ENCODE measurements at places on chromosomes 11 and 22.

DNA sequence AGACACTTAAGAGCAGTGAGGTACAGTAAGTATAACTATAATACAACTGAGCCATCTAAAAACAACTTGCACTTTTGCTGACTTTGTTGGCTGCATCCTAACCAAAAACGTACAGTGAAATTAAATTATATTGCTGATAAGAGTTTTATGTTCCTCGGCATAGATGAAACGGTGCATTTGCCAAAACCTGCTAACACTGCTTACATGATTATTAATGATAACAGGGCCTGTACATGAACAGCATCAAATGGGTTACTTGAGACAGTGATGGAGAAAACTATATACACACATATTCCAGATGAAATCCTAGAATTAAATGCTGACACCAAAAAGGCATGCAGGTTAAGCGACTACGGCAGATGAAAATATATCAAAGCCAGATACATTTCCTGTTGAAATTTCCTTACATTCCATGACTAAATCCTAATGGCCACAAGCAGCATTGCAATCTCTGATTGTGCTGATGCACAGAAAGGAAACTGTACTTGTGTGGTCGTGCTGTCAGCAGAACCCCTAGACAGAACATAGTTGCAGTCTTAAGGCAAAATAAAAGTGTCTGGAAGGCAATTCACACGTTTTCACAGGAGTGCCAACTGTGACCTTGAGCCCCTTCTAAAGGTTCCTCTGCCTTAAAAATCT is 143.9 kb downstream of the CADM1 start:
- no peak for DNase-seq

- no peak for DNase-seq
Measured at GRCh38 chr11:119783466-119784400, 54.7 kb upstream of the NECTIN1 start.

DNA sequence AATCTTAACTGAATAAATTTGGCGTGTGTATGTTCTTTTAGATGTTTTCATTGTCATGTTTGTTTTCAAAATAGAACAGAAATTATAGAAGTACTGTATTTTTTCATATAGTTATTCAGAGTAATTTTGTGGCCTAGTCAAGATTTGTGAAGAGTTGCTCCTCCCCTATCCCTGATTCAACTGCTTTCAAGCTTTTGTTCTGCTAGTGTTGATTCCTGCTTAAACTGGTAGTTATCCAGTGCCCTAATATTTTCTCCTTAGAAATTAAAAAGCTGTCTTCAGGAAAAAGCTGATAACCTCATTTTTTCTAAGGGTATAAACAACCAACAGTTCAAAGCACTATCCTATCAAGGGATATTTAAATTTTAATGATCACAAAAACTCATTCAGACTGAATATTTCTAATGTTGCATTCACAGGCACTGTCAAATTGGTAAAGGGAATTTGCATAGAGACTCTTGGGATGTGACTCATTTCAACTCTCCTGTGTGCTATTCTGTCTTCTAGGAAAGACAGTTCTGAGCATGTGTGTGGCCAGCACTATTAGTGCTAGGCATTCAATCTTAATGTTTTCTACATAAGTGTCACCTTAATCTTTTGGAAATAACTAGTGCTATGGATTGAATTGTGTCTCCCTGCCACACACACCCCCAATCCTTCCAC is 1776.0 kb downstream of the LRRC4C start:
- no peak for DNase-seq

GRCh38 chr11:72812604-72812966 is 1.6 kb upstream of the ATG16L2 start:
- DNase-seq = peak; percentile 34

GRCh38 chr11:133052537-133052936 is 479.8 kb downstream of the OPCML start:
- peak; percentile 87 for DNase-seq

- no peak for DNase-seq
Measured at GRCh38 chr22:37906364-37907008, 389 bp downstream of the MICALL1 start.

GRCh38 chr11:117874253-117874909 is 2.1 kb downstream of the FXYD6 start:
- no peak for DNase-seq

DNA sequence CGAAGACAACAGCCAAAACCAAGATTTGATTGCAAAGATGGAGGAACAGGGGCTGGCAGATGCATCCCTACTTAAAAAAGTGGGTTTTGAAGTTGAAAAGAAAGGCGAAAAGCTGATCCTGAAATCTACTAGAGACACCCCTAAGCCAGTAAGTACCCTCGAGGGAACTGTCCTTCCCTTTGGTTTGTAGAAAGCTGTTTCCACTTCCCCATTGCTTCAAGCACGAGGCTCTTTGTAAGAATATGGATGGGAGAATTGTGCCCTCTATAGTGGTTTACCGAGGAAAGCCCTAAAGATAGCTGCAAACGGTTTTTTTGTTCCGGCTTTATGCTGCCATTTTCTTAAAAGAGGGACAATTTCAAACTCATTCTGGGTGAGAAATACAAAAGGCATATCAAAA is 133.9 kb downstream of the WNT7B start:
- DNase-seq = no peak

- DNase-seq = no peak
Measured at GRCh38 chr22:44743804-44744211, 8.6 kb upstream of the ARHGAP8 start.

DNA sequence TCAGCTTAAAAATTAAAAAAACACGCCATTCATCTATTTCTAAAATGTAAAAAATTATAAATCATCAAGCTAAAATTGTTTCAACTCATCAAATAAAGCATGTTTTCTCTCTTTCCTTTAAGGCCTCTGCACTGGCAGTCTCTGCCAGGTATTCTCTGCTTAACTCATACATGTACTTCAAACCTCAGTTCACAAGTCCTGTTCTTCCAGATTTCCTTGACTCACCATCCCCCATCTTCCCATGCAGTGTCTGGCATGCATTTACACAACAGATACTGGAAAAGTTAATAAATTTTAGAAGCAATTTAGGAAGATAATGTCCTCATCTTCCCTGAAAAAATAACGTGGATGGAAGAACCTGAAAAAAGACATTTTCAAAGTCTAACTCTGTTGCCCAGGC is 32.5 kb downstream of the CSTF3 start:
- DNase-seq = no peak

DNA sequence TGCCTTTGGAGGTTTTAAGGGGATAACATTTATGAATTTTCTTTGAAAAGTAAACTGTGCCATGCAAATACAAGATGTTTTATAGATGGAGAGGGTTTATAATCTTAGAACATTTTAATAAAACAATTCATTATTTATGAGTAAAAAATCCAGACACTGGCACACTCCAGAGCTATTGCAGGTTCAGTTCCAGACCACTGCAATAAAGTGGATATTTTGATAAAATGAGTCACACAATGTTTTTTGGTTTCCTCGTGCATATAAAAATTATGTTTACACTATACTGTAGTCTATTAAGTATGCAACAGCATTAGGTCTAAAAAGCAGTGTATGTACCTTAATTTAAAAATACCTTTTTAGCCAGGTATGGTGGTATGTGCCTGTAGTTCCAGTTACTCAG is 146.2 kb upstream of the ZBED5 start:
- no peak for DNase-seq

- DNase-seq = no peak
Measured at GRCh38 chr11:29119707-29120618, 896.9 kb downstream of the KCNA4 start.

DNA sequence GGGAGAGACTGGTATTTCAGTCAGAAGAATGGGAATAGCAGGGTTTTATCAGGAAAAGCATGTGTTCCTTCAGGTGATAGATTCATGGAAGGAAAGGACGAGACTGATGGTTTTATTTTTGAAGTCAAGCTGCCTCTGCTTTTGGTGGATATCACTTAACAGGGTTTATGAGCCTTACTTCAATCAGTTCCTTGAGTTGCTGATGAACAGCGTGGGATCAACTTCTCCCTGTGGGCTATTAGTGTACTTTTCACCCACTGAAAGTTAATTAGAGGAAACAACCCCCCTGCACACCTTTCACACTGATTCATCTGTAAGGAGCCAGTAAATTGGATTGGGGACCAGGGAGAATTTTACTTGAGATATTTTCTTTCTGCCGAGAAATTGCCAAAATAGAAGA is 479.0 kb downstream of the NELL1 start:
- no peak for DNase-seq

- no peak for DNase-seq
Measured at GRCh38 chr11:86151174-86152005, 82.5 kb upstream of the PICALM start.

- no peak for DNase-seq
Measured at GRCh38 chr11:114102993-114103896, 43.7 kb downstream of the ZBTB16 start.

- no peak for DNase-seq
Measured at GRCh38 chr22:19802001-19802893, 41.7 kb downstream of the TBX1 start.

DNA sequence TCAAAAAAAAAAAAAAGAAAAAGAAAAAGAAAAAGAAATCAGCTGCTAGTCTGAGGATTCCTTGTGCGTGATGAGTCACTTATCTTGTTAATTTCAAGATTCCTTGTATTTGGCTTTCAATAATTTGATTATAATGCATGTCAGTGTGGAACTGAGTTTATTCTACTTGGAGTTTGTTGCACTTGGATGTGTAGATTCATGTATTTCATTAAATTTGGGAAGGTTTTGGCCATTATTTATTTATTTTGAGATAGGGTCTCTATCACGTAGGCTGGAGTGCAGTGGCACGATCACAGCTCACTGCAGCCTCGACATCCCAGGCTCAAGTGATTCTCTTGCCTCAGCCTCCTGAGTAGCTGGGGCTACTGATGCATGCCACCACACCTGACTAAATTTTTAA is 14.8 kb downstream of the WBP2NL start:
- DNase-seq = no peak

GRCh38 chr22:48748113-48748859 is 1079.4 kb downstream of the BRD1 start:
- DNase-seq = no peak

DNA sequence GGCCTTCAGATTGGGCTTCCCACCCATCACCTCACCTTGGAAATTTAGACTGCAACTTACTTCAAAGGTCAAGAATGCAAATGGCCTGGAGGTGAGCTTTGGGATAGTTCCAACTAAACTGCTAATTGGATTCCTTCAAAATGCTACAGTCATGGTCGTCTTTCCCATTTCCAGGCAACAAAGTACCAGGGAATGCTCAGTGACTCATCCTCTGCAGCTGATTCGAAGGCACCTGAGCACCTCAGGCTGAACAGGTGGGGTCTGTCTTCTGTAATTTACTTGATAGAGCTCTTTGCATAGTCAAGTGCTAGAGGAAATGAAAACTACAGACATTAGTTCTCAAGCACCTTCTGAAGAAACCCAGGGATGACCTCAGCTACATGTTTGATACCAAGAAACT is 20.5 kb upstream of the FSHB start:
- no peak for DNase-seq

- DNase-seq = no peak
Measured at GRCh38 chr22:49553518-49554295, 274.0 kb downstream of the BRD1 start.

GRCh38 chr11:113701491-113701890 is 4.6 kb downstream of the TMPRSS5 start:
- no peak for DNase-seq

- DNase-seq = no peak
Measured at GRCh38 chr11:44446366-44446762, 119.1 kb upstream of the CD82 start.

- no peak for DNase-seq
Measured at GRCh38 chr22:25509374-25509791, 55.1 kb upstream of the GRK3 start.

DNA sequence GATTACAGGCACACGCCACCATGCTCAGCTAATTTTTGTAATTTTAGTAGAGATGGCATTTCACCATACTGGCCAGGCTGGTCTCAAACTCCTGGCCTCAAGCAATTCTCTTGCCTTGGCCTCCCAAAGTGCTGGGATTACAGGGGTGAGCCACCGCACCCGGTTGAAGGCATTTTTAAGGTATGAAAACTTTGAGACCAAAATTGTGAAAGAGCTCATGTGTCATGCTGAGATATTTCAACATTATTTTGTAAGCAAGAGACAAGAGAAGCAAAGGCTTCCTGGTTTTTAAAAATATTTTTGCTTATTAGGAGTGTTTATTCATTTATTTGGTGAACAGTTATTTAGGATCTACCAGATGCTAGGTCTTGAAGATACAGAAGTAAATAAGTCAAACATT is 6.8 kb downstream of the NHERF4 start:
- no peak for DNase-seq

DNA sequence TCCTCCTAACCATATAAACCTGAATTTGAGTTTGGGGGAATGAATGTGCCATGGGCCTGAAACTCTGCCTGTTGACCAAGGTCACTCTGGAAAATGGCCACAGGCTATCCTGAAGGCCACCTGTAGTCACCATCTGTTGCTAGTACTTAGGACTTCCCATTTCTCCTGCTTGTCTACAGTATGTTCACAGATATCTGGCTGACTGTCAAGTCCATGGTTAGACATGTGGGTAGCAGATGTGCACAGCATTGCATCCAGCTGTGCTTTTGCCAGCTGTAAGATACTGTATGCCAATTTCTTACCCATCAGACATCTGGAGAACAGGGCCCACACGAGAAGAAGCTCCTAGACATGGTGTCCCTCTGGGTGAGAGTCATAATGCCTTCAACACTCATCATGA is 475.4 kb downstream of the INSC start:
- DNase-seq = no peak

DNA sequence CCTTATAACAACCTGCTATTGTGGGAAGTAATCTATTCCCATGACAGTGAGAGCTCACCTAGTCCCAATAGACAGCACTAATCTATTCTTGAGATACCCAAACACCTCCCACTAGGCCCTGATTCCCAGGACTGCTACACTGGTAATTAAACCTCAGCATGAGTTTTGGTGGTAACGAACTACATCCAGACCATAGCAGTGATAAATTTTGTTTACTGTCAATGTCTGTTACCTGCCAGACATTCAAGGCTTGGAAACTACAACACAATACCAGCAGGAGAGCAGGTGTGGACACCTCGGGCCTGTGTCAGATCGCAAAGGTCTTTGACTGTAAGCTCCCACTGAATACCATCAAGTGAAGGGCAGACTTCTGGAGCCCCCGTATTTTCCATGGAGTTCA is 187.1 kb downstream of the ARHGAP42 start:
- no peak for DNase-seq

GRCh38 chr22:21907638-21908522 is 40.4 kb upstream of the MAPK1 start:
- no peak for DNase-seq

GRCh38 chr11:96026310-96026709 is 102.4 kb upstream of the MTMR2 start:
- DNase-seq = no peak

GRCh38 chr11:105168457-105168856 is 28.9 kb upstream of the CARD18 start:
- DNase-seq = no peak

DNA sequence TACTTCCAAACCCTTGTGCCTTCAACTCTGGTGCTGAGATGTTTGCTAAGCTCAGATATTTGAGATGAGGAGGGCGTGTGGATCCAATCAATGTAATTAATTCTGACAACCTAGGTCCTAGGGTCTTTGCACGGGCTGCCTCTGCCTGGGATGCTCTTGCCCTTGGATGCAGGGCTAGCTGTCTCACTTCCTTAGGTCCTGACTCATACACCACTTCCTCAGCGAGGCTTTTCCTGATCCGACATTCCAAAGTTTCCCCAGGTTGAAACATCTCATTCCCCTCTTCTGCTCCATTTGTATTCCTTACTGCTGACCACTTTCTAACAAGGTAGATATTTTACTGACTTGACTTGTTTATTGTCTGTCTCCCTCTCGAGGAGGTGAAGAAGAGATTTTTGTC is 43.0 kb upstream of the NTM start:
- no peak for DNase-seq

Measured in NCI-H1092 (cell line).